Skin of body (tissue), 3 donors: ENCODE measurements at places on chromosomes 13 and 19. TPM values are rescaled to one million over a fixed set of nuclear protein-coding genes. Genes with fewer than 3 reads are reported as not detected.

The APC2 gene
- total RNA-seq, result 0.59 TPM

GRCh38 chr13:60661521-60661920 lies 264.5 kb downstream of the TDRD3 start:
- no peak for DNase-seq

GRCh38 chr19:4390017-4390566 lies 10.3 kb downstream of the SH3GL1 start:
- DNase-seq, result no peak

DNA sequence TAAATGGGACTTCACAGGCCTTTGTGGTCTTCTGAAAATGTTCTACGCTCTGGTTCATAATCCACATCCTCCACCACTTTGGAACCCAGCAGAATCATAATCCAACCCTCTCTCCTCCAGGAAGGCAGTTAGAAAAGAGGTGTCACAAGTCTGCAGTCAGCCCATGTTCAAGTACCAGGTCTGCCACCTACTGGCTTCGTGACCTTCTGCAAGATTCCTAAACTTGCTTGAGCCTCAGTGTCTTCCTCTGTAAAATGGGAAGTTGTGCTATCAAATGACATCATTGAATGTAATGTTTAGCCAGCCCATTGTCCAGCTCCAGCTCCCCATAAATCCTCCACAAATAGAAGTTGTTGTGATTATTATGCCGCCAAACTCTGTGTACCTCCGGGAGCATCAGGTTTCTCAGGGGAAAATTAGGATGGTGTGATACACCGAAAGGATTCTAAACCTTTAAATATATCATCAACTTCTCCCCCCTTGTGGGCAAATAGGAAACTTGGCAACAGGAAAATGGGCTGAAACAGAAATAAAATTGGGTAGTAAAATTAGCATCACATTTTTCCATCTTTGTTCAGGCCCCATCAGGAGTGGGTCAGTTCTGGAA lies 109.7 kb downstream of the NUFIP1 start:
- no peak for DNase-seq

DNA sequence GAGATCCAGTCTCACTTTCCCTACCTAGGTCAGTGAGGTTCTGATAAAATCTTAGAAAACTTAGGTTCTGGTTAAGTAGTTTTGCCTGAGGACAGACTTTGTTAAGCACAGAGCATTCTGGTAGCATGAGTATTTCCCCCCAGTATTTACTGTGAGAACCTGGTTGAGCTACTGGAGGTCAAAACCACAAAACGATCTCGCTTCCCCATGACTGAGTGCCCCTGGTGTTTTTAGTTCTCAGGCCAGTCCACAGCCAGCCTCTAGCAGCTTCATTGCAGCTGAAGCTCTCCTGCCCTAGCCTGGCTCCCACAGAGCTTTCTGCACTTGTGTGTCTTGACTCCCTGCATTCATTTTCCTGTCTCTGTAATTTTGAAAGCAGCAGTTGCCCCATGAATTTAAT lies 1138.2 kb downstream of the UQCRFS1 start:
- no peak for DNase-seq

The KASH5 gene
- total RNA-seq, result not detected

- DNase-seq, result no peak
These were observed 9.5 kb downstream of the IL17D start for GRCh38 chr13:20713014-20713376.

- DNase-seq, result no peak
These were observed 669.9 kb downstream of the PCDH9 start for GRCh38 chr13:66560189-66560588.

The ELSPBP1 gene
- not detected for total RNA-seq

The FSTL3 gene
- total RNA-seq, result 21.0 TPM

DNA sequence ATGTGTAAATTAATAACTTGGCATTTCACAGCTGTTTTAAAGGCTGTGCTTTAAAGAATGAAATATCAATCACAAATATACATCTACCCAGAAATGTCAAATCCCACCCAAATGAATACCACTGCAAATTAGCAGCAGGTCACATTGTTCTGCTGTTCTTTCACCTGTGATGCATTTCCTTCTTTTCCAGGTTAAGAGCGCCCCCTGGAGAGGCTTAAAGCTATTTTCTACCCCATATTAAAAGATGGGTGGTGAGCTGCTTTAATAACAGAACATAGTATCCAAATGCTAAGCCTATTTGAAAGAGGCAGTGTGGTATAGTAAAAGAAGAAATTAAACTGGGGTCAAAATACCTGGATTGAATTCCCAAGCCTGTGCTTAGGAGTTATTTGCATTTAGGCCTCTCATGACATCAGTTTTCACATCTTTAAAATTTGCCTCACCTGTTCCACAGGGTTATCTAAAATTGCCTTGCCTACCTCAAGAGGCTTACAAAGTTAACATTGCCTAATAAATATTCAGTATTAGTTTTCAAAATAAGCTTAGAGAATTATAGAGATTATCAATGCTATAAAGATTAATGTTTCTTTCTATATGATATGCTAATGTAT lies 396.9 kb upstream of the SLITRK5 start:
- peak; percentile 2 for DNase-seq

- no peak for DNase-seq
These were observed 25.0 kb upstream of the NAPA start for GRCh38 chr19:47539747-47540311.

- DNase-seq, result no peak
These were observed 2.3 kb upstream of the SLC25A15 start for GRCh38 chr13:40787062-40787461.

The CLEC4G gene
- total RNA-seq, result 0.20 TPM

DNA sequence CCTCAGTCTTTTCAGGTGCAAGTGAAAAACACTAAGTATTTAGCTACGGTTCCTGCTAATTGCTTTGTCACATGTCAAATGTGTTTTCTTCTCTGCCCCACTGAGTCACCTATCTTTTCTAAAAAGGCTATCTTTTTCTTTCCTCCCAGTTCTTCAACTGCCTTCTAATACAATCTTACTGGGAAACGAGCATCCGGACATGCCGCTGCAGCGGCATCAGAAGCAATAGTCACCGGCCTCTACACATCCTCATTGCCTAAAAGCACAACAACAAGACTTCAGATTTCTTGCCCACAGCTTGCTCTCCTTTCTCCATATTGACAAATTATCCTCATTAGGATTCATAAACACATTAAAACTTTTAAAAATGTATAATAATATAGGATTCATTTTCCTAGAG lies 1.2 kb downstream of the PCDH9 start:
- peak; percentile 3 for DNase-seq

GRCh38 chr13:45393941-45394570 lies 24.1 kb downstream of the SLC25A30 start:
- no peak for DNase-seq

- DNase-seq, result no peak
These were observed 5.3 kb upstream of the DPRX start for GRCh38 chr19:53626486-53626885.

DNA sequence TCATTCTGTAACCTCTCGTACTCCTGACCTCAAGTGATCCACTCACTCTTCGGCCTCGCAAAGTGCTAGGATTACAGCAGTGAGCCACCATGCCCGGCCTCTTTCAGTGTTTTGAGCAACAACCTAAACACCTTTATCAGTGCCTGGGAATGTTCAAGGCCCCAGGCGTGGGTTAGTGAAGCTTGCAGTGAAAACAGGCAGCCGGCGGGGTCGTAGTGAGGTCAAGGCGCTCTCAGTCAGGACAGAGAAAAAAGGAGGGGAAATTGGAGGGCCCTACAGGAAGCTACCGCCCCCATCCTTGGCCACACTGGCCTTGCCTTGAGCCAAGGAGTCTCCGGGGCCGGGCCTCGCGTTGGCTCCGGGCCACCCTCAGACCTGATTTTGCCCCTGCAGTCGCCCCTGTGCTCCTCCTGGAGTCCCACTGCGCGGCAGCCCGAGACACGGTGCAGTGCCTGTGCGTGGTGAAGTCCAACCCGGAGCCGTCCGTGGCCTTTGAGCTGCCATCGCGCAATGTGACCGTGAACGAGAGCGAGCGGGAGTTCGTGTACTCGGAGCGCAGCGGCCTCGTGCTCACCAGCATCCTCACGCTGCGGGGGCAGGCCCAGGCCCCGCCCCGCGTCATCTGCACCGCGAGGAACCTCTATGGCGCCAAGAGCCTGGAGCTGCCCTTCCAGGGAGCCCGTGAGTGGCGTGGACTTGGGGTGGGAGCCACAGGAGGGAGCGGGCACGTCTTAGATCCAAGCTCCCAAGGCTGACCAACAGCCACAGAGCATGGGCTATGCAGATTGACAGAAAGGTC lies 17.7 kb downstream of the MAG start:
- DNase-seq, result peak; percentile 6

The XPO4 gene
- total RNA-seq, result 23.0 TPM

DNA sequence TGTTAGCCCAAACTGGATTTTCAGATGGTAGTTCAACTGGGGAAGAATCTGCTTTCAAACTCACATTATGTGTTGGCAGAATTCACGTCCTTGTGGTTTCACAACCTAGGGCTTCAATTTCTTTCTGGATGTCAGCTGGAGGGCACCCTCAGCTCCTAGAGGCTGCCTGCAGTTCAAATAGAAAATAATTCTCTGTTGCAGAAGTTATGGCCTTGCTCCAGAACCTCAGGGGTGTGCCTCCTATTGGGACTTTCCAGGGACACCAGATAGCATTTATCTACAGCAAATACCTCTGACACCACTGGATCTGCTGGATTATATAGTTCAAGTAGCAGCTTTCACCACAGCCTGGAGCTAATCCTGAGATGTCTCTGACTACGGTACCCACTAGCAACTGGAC lies 11.8 kb upstream of the RB1 start:
- DNase-seq, result no peak

GRCh38 chr13:98801626-98802418 lies 49.4 kb upstream of the SLC15A1 start:
- no peak for DNase-seq

- no peak for DNase-seq
These were observed 296.6 kb downstream of the RFC3 start for GRCh38 chr13:34114581-34114980.

GRCh38 chr13:38582133-38582532 lies 104.7 kb upstream of the FREM2 start:
- no peak for DNase-seq

GRCh38 chr13:45907503-45907902 lies 56.0 kb upstream of the SIAH3 start:
- DNase-seq, result no peak

DNA sequence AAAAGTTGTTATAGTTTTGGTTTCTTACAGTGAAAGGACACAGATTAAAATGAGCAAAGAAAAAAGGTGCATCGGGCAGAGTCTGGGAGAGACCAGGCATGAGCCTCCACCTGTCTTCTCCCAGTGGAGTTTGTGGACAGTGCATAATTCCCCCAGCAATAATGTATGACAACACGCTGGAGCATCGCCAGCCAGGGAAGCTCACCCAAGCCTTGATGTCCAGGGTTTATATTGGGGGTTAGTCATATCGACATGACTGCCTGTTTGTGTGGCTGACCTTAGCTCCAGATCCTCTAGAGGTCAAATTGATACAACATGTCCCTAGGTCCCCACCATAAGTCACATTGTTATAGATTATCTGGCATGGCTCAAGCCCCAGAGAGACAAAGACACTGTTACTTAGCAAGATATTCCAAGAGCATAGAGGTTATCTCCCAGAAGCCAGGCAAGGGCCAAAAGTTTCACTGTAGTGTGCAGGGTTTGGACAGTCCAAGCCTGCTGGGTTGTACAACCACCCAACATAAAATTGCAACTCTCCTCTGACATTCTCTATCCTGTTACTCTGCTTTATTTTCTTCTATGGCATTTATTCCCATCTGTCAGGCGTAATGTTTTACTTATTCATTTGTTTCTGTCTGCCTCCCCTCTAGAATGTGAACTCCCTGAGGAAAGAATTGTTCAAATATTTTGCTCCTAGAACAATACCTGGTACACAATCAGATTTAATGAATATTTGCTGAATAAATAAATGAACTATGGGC lies 5.6 kb upstream of the KLK13 start:
- DNase-seq, result no peak

DNA sequence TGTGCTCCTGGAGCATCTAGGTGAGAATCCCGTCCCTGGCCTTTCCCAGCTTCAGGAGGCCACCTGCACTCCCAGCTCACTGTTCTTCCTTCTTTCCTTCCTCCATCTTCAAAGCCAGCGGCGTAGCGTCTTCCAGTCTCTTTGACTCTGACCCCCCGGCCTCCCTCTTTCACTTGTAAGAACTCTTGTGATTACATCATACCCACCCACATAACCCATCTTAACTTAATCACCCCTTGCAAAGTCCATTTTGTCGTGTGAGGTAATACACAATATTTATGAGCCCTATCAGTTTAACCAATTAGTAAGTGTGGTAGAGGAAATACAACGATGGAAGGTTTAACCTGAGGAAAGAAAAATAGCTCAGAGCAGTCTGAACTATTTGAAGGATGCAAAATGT lies 4.6 kb upstream of the CDC16 start:
- no peak for DNase-seq

The LENG9 gene
- 1.7 TPM for total RNA-seq

DNA sequence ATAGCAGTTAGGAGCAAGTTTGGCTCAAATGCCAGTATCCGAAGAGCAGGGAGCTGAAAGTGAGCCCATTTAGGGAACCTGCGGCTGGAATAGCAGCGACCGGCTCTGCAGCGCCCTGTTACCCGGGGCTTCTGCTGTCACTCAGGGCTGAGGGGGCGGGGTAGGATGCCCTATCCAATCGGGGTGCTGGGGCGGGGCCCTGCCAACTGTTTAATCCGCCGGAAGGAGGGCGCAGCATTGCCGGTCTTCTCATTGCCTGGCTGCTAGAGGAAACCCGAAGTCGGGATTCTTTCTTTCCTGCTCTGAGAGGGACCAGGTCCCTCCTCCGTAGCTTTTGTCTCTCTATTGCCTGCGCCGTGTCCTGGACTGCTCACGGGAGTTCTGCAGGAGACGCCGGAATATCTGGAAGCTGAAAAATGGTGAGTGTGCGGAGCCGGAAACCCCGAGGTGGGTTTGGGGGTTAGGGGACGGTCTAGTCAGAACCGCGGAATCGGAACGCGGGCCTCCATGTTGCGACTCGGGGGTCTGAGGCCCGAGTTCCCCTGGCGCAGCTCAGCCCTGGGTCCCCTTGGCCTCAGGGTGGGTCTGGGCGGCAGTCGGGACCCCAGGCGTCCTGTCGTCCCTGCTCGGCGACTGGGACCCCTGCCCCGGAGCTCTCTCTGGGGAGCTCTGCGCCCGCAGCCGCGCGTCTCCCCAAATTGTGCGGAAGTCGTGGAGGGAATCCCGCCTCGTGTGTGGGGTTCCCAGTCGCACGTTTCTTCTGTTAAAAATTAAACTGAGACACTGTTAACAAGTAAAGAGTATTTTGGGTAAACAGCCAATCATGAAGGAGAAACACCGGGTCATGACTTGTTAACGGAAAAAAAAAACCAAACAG lies 22.8 kb downstream of the ZNF763 start:
- peak; percentile 93 for DNase-seq

The ZNF724 gene
- 6.4 TPM for total RNA-seq

The IGFL4 gene
- 4.7 TPM for total RNA-seq

The REX1BD gene
- total RNA-seq, result 23.4 TPM

- DNase-seq, result no peak
These were observed 22.0 kb upstream of the STOML3 start for GRCh38 chr13:39012608-39013007.

The NOTCH3 gene
- total RNA-seq, result 69.0 TPM

GRCh38 chr13:106536244-106537034 lies 977 bp upstream of the EFNB2 start:
- DNase-seq, result peak; percentile 85

GRCh38 chr13:20714161-20714560 lies 10.7 kb downstream of the IL17D start:
- no peak for DNase-seq

GRCh38 chr19:38838986-38839761 lies 7.6 kb upstream of the ECH1 start:
- no peak for DNase-seq
